ENCODE measurements at places on chromosomes 4 and X. TPM values are rescaled to one million over a fixed set of nuclear protein-coding genes. Genes with fewer than 3 reads are reported as not detected.
A peak's percentile ranks its signal among the peaks of the same experiment; 100 is the strongest.

DNA sequence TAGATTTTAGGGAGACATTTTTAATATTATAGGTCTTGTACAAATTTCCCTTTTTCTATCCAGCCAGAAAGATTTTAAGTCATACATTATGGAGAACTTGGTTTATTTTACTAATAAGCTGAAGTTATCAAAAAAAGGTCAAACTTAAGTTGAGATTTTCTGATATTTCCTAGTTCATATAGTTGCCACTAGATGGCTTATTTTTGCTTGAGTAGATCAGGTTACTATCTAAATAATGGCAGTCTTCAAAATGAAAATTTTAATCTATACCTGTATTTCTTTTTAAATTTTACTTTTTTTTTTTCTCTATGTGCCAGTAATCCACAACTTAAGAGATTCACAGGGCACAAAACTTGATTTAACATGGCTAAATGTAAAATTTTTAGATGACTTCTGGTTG, 52.3 kb downstream of the USP9X start:
- DNase-seq = peak; percentile 12

DNA sequence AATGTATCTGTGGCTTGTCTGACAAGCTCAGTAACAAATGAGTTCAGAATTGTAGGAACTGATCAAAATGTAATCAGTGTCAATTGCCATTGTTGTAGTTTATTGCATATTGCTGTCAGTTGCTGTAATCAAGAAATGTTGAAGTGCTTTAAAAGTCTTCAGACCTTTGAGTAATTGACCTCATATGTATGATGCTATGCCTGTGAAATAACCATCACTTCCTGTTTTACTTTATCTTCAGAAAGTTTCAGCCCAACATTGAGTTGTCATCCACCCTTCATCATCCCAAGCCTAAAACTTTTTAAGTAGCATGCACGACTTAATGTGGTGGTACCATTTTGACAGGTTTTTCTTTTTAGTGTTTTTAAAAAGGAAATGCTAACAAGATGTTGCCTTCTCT, 212.4 kb downstream of the ARHGAP10 start:
- DNase-seq = no peak

DNA sequence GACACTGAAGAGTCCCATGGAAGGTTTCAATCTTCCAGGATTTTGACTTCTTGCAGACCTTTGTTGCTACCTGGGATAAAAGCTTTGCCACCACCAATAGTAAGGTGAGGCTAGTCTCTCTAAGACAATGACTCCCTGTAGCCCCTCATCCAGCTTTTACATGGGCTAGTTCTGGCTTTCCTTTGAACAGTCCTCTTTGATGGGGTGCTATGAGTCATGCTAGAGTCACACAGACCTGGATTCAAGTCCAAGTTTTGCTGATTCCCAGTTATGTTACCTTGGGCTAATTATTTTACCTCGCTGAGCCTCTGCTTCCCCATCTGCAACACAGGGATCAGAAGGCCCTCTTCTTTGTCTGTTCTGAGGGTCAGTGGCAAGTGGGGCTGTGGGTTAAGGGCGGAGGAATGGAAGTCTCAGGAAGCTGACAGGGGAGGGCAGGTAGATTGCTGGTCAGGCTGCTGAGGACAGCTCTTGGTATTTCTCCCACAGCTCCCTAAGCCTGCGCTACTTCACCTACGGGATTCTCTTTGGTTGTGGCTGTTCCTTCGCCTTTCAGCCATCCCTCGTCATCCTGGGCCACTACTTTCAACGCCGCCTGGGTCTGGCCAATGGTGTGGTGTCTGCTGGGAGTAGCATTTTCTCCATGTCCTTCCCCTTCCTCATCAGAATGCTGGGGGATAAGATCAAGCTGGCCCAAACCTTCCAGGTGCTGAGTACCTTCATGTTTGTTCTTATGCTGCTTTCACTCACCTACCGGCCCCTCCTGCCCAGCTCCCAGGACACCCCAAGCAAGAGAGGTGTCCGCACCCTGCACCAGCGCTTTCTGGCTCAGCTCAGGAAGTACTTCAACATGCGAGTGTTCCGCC, 90.3 kb downstream of the RLIM start:
- peak; percentile 21 for DNase-seq

DNA sequence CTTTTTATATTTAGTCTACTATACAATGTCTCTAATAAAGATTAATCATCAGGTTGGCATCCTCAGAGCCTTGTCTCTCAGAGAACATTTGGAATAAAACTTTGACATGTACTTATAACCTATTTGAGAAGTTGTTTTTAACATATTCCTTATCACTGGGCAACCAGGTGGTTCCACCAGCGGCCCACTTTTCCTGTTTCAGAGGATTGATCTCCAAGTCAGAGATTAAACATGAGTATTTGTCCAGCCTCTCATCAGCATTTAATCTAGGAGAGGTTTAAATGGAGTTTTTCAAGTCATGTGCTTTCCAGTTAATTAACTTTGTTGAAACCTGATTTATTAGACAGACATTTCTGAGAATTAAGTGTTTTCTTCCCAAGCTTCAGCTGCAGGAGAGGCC, 345.5 kb downstream of the GRXCR1 start:
- DNase-seq = no peak

- peak; percentile 15 for DNase-seq
These were observed 171.4 kb downstream of the AASDH start for GRCh38 chr4:56215901-56216300.

Gene SOWAHB
- 21.1 TPM for total RNA-seq

Gene PAGE2B
- total RNA-seq = not detected

Gene ARHGAP6
- under 0.01 TPM for total RNA-seq

All from bronchial epithelial cell (primary cell).